ENCODE measurements at places on chromosomes 16 and 17. TPM values are rescaled to one million over a fixed set of nuclear protein-coding genes. Genes with fewer than 3 reads are reported as not detected.

RUNDC3A gene
- 0.34 TPM for total RNA-seq

DNA sequence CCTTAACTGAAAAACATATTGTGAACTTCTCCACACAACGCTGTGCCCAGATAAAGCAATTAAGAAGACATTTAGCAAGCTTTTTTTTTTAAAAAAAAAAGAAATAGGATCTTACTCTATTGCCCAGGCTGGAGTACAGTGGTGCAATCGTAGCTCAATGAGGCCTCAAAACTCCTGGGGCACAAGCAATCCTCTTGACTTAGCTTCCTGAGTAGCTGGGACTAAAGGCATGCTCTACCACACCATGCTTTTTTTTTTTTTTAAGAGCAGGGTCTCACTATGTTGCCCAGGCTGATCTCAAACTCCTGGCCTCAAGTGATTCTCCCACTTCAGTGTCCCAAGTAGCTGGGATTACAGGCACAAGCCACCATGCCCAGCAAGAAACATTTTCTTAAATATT is 20.1 kb downstream of the AP1G1 start:
- no peaks in the 10 kb centered on the region for H3K27me3 ChIP-seq
- H3K4me3 ChIP-seq, result no peak overlapping the region
- H3K36me3 ChIP-seq, result peaks cover 5% of the 10 kb centered on the region
- H3K27ac ChIP-seq, result no peak overlapping the region
- no peak for DNase-seq

- no peak overlapping the region for H3K4me3 ChIP-seq
- no peaks in the 10 kb centered on the region for H3K4me1 ChIP-seq
- peaks cover 1% of the 10 kb centered on the region for H3K36me3 ChIP-seq
- no peak for DNase-seq
- no peak overlapping the region for H3K27ac ChIP-seq
These were observed 81.8 kb upstream of the DOC2B start for GRCh38 chr17:263271-263670.

- H3K27me3 ChIP-seq, result no peaks in the 10 kb centered on the region
- H3K36me3 ChIP-seq, result no peaks in the 10 kb centered on the region
- H3K4me3 ChIP-seq, result no peak overlapping the region
- no peak overlapping the region for H3K27ac ChIP-seq
- no peaks in the 10 kb centered on the region for H3K4me1 ChIP-seq
These were observed 45.9 kb downstream of the RAI1 start for GRCh38 chr17:17727111-17727659.
